SHP77 treated with DMSO at 0.1 percent for 48 hours (cell line): ENCODE measurements at places on chromosomes 5 and 9.

- no peak for DNase-seq
Measured at GRCh38 chr9:95116002-95116807, 201.3 kb downstream of the FANCC start.

DNA sequence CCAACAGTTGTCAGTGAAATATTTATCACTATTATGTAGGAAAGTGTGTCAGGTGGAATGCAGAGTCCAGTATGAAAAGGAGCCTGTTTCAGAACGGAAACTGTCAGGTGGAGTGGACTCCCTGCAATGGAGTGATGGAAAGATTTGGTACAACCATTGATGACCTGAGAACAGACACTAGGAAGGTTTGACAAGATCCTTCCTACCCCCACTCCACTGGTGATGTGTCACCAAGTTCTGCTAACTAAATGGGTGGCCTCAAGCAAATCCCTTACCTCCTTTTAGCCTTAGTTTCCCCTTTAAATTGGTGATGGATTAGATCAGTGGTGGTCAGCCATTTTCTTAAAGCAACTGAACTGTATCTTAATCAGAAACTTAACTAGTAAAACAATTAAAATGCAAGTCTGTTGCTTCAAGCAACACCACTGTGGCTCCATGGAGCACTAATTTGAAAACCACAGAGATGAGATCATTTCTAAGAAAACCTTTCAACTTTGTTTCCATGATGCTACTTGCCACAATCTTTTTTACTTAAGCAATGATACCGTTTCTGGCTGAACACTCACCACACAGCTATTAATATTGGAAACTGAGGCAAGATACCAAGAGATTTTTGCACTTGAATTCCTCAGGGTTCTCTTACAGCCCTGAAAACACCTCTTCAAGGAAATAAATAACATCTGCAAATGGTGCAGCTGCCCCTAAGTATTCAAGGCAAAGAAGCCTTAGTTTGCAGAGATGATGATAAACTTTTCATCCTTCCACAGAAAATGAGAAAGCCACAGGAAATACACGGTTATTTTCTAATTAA, 140.6 kb downstream of the ERCC6L2 start:
- DNase-seq: no peak

- DNase-seq: no peak
Measured at GRCh38 chr9:99513441-99514112, 291.5 kb downstream of the SEC61B start.

- no peak for DNase-seq
Measured at GRCh38 chr5:87705876-87706275, 293.1 kb upstream of the CCNH start.

GRCh38 chr9:74979844-74980243, 27.1 kb upstream of the C9orf40 start:
- no peak for DNase-seq

GRCh38 chr9:96567203-96567700, 52.4 kb downstream of the CDC14B start:
- no peak for DNase-seq

GRCh38 chr5:38531518-38531917, 24.9 kb downstream of the LIFR start:
- DNase-seq: no peak

DNA sequence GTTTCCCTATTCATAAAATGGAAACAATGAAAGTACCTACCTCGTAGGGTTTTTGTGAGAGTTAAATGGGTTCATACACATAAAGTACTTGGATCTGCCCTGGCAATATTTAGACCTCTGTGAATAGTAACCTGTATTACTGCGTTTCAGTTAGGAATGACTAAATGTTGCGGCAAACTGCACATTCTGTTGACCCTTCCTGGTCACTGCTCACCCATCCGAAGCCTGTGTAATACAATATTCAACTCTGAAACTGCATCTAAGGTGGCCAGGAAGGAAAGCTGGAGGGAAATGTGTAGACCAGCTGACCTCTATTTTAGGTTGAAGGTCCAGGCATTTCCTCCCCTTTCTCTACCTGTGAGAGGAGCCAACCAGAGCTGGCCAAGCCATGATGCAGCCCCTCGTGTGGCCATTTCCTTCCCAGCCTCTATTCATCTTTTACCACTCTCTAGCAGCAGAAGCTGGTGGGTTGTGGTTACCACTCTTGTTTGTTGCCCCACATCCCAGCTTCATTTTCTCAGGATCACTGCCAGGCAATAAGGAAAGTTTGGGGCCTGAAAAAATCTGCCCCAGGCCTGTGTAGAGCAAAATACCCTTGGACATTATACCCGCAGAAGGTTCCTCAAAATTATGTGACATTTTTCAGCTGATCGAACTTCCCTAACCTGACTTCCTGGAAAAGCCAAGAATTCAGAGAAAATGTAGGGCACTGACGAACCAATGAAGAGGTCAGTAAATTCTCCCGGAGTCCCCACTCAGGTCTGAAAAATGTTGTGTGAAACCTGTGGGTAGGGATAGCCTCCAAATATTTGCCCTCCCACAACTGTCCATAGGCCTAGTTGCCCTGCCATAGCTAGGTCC, 20.5 kb upstream of the PDCD1LG2 start:
- no peak for DNase-seq
